ENCODE measurements at places on chromosomes 11 and 22. TPM values are rescaled to one million over a fixed set of nuclear protein-coding genes. Genes with fewer than 3 reads are reported as not detected.

GRCh38 chr11:15635521-15635920, 520.8 kb downstream of the INSC start:
- DNase-seq, result no peak

DNA sequence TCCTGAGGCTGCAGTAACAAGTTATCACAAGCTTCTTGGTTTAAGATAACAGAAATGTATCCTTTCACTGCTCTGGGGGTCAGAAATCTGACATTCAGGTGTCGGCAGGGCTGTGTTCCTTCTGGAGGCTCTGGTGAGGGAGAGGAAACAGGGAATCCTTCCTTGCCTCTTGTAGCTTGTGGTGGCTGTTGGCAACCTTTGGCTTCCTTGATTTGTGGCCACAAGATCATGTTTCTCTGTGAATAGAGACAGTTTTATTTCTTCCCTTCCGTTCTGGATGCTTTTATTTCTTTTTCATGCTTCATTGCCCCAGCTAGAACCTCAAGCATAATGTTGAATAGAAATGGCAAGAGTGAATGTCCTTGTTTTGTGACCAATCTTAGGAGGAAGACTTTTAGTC, 44.0 kb downstream of the MPPED1 start:
- DNase-seq, result no peak

DNA sequence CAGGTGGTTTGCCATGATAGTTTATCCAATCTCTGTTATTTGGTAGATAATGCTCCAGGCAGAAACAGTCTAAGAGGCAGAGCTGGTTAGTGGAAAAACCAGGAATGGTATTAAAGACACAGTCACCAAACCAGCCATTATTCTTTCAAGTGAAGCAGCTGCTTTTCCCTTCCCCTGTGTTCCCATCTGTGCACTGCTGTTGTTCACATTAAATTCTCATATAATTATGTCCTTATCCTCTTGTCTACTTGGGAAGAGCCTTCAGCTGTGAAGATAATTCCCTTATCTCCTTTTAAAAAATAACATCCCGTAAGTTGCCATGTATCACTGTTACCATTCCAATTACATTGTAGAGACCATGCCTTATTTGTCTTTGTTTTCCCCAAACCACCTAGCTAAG, 5.2 kb upstream of the TBCEL start:
- no peak for DNase-seq

DNA sequence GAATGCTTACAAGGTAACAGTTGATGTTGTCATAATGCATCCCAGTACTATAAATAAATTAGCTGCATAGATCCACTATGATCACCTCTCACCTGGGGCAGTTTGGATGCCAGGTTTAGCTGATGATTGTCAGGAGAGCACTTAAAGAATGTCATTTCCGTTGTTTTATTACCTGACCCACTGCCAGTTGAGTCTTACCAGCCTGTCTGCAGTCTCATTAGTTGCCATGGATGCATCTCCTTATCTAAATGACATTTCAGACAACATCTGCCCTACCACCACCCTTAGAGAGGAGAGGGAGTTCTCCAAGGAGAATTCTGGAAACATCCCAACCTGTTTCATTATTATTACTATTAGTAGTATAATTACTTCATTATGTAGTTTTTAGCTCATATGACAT, 339.1 kb upstream of the API5 start:
- no peak for DNase-seq

DNA sequence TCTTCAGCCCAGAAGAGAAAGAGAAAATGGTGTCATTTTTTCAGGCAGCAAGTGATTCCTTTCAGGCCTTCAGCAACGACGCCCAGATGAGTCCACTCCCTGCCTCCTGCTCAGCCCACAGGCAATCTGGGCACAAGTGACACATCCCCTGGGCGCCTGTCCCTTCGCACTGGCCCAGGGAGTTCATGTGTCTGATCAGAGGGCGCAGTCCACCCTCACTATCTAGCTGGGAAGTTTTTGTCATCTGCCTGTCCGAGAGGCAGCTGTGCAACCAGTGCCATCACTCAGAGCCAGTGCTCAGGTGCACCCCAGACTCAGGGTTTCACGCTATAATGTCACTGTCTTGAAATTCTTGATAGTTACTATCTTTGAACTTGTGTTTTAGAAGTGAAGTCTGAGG, 1.4 kb upstream of the KCNQ1OT1 start:
- DNase-seq, result no peak

DNA sequence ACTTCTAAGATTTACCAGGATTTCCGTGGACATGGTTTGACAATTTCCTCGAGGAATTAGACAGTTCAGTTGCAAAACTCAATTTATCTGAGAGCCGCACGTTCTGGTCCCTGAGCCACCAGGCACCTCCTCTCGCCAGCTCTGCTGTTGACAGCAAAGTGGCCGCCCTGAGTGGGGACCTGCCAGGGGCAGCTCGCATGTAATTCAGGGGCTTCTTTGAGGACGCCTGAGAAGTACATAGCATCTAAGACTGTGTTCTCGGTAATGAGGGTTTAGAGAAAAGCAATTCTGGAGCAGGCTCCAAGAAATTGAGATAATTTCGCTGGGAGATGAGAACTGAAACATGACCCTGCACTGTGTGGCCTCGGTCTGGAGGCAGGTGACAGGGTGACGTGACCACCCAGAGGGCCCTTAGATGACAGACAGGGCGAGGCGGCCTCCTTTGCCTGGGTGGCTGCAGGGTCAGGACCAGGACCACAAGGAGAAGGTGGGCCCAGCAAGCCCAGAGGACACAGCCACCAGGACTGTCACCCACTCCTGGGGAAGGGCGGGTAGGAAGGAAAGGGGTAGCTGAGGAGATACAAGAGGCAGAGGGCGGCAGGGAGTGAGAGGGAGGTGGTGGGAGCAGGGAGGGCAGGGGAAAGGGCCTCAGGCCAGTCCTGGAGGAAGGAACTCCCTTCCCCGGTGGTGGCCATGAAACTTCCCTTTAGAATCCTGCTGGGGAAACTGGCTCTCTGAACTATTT, 55.0 kb downstream of the RTL6 start:
- no peak for DNase-seq

The API5 gene
- total RNA-seq, result 138 TPM

The GGT5 gene
- total RNA-seq, result 0.51 TPM

The SDF2L1 gene
- total RNA-seq, result 33.7 TPM

The CAVIN3 gene
- not detected for total RNA-seq
